Tongue (tissue), 3 donors: ENCODE measurements at places on chromosomes 4 and X. TPM values are rescaled to one million over a fixed set of nuclear protein-coding genes. Genes with fewer than 3 reads are reported as not detected.

- DNase-seq, result peak; percentile 41
Observed at GRCh38 chr4:40916218-40916555, 166.4 kb downstream of the NSUN7 start.

DNA sequence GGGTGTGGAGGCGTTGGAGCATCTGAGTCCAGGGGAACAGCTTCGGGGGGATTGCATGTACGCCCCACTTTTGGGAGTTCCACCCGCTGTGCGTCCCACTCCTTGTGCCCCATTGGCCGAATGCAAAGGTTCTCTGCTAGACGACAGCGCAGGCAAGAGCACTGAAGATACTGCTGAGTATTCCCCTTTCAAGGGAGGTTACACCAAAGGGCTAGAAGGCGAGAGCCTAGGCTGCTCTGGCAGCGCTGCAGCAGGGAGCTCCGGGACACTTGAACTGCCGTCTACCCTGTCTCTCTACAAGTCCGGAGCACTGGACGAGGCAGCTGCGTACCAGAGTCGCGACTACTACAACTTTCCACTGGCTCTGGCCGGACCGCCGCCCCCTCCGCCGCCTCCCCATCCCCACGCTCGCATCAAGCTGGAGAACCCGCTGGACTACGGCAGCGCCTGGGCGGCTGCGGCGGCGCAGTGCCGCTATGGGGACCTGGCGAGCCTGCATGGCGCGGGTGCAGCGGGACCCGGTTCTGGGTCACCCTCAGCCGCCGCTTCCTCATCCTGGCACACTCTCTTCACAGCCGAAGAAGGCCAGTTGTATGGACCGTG lies 2.2 kb downstream of the AR start:
- DNase-seq, result peak; percentile 32

- DNase-seq, result no peak
Observed at GRCh38 chr4:118774321-118774720, 61.6 kb downstream of the SEC24D start.

Gene C4orf54
- 243 TPM for total RNA-seq

Gene COL4A5
- total RNA-seq, result 65.5 TPM

GRCh38 chrX:109918753-109919152 lies 84.2 kb upstream of the TMEM164 start:
- DNase-seq, result no peak

Gene NHSL2
- total RNA-seq, result 10.2 TPM

- peak; percentile 72 for DNase-seq
Observed at GRCh38 chrX:25144043-25144940, 128.5 kb upstream of the ARX start.

- peak; percentile 17 for DNase-seq
Observed at GRCh38 chrX:49001521-49002090, 458 bp downstream of the GRIPAP1 start.

DNA sequence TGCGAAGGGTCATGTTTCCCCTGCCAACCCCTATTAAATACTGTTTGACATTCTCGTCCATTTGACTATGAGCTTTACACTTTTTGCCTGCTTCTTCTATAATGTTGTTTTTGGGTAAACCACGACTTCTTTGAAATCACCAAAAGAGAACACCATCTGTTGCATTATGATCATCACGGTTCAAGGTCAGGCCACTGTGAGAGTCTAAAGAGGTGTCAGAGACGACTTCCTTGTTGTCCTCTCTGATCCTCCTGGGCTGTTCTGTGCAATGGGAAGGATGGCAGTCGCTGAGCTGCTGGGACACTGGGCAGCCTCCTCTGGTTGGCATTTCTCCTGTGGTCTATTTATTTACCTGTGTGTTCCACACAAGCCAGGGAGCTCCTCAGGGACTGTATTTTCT lies 137.5 kb downstream of the RASL11B start:
- DNase-seq, result no peak

Gene FDCSP
- total RNA-seq, result not detected

- DNase-seq, result no peak
Observed at GRCh38 chr4:47566969-47567368, 81.9 kb downstream of the ATP10D start.

DNA sequence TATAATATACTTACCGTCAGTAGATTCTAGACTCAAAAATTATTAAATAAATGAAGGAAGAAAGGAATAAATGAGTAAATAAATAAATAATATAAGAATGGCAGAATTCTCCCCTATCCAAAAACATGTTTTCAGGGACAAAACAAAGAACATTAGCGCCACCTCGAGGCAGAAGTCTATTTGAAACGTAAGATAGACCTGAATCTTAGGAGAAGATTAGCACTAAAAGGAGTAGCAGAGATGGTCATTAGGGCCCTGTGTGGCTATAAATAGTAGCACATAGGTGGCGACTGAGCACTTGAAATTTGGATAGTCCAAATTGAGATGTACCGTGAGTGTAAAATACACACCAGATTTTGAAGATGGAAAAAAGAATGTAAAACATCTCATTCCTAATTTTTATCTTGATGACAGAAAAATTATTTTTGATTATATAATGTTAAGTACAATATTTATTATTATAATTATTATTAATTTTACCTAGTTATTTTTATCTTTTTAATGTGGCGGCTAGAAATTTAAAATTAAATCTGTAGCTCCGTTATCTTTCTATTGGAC lies 24.3 kb upstream of the SRD5A3 start:
- peak; percentile 89 for DNase-seq

- no peak for DNase-seq
Observed at GRCh38 chr4:10311939-10312338, 145.3 kb downstream of the ZNF518B start.

Gene ZDHHC9
- total RNA-seq, result 15.0 TPM

Gene SLC26A1
- total RNA-seq, result 0.31 TPM

Gene HTATSF1
- 108 TPM for total RNA-seq

Gene FRMD7
- 0.82 TPM for total RNA-seq
